ENCODE measurements at places on chromosomes 12 and 14. TPM values are rescaled to one million over a fixed set of nuclear protein-coding genes. Genes with fewer than 3 reads are reported as not detected.

- no peak for DNase-seq
These were observed 72.3 kb upstream of the EEA1 start for GRCh38 chr12:93001407-93001806.

GRCh38 chr12:8065991-8066594 lies at the start of gene C3AR1:
C3AR1 (minus strand) TSS chr12:8066359; CDS start chr12:8060185, 6,174 bp downstream.
- DNase-seq: no peak

DNA sequence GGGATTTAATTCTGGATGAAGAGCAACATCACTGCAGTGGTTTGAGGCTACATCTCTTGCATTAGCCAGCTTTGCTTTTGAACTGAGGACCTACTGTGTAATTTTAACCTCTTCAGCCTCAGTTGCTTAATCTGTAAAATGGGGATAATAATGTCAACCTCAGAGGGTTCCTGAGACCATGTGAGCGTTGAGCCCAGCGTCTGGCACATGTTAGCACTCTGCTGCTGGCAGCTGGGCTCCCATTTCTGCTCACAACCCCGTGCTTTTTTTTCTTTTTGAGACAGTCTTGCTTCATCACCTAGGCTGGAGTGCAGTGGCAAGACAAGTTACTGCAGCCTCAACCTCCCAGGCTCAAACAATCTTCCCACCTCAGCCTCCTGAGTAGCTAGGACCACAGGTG lies 31.6 kb downstream of the TESC start:
- DNase-seq: no peak

DNA sequence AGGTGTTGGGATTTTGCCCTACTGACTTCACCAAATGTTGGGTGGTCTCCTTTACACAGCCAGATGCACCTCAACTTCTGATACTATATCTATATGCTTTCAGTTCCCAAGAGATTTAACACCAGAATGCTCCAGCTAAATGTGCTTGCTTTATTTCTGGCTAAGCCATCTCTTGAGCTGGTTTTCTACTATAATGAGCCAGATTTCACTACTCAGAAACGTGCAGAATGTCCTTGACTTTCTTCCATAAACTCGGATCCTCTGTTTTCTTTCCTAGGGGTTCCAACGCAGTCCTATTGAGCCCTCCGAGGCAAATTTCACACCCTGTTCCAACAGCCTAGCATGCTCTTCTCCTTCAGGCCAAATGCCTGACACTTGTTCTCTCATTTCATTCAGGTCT lies 200.3 kb downstream of the DPY19L2 start:
- DNase-seq: no peak

GRCh38 chr12:53738406-53739213 lies 11.4 kb upstream of the CALCOCO1 start:
- no peak for DNase-seq

- DNase-seq: no peak
These were observed 312.4 kb downstream of the FOXG1 start for GRCh38 chr14:29078810-29079522.

OTX2 gene
- total RNA-seq: not detected

PTPRQ gene
- total RNA-seq: not detected

GALNT9 gene
- not detected for total RNA-seq

- DNase-seq: no peak
These were observed 12.5 kb upstream of the MAP4K5 start for GRCh38 chr14:50544911-50545310.

C12orf43 gene
- total RNA-seq: 18.0 TPM

Data from OCI-LY7 (cell line).